Activated naive CD8-positive, alpha-beta T cell treated with anti-CD3 and anti-CD28 coated beads, Interleukin-2, amount 10 ng/mL, durations not matched to agents 7 days and 5 days (primary cell): ENCODE measurements at places on chromosomes 1 and 21.

- DNase-seq: no peak
Measured at GRCh38 chr1:56645677-56646305, 677 bp downstream of the PRKAA2 start.

DNA sequence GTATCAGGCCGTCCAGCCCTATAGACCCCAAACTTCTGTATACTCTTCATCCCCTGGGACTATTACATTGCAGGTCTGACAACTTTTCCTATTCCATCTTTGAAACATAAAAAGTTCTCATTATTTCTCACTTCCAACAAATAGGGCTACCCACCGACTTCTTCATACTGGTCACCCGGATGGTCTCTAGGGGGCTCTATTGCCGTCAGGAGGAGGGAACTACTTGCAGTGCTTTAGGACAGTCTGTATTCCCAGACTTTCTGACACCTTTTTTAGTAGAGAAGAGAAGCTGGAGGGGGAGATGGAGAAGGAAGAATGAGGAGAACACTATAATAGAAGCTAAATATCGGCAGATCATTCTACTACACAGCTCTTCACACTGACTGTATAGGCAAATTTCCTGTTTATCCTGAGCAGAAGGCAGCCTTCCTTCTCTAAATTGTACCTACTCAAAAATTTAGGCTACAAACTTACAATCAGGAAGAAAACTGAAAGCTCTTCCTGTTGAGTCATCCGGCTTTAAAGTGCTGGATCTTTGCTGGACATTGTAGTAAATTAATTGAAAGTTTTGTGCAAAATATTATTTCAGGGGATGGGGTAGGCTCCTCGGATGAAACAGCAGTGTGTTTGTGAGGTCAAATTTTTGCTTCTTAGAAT, 54.6 kb downstream of the CDC7 start:
- no peak for DNase-seq

- no peak for DNase-seq
Measured at GRCh38 chr1:81351864-81352263, 448.9 kb upstream of the ADGRL2 start.

- DNase-seq: no peak
Measured at GRCh38 chr1:201377611-201378092, at the start of gene TNNT2. TNNT2 (minus strand) TSS chr1:201377680; CDS start chr1:201373254, 4,426 bp downstream.

- DNase-seq: no peak
Measured at GRCh38 chr1:218462587-218462986, 117.5 kb downstream of the TGFB2 start.

GRCh38 chr1:173266841-173267240, 59.7 kb upstream of the TNFSF4 start:
- DNase-seq: no peak

GRCh38 chr1:75922698-75923097, 9.5 kb downstream of the ASB17 start:
- no peak for DNase-seq

- DNase-seq: no peak
Measured at GRCh38 chr1:173448945-173449344, 28.2 kb upstream of the PRDX6 start.

GRCh38 chr1:30809514-30810263, 52.1 kb upstream of the LAPTM5 start:
- DNase-seq: no peak

DNA sequence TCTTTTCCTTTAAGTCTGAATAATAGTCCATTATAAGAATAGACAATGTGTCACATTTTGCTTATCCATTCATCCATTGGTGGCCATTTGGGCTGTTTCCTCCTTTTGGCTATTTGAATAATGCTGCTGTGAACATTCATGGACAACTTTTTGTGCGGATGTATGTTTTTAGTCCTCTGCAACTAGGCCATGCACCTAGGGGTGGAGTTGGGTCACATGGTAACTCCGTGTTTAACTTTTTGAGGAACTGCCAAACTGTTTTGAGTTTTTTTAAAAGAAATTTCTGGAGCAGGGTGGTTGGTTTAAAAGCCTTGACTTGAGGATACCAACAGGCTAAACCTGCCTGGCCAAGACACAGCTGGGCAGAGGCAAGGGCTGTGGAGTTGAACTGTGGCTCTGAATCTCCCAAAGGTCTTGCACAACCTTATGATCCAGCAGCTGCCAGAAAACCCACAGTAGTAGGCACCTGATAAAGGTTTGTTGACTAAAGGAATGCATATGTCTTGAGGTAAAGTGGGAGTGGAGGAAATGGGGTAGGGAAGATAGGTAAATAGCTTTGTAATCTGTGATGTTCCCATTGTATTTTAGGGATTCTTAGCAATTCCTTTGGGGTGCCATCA, 5.6 kb upstream of the RPTN start:
- no peak for DNase-seq

DNA sequence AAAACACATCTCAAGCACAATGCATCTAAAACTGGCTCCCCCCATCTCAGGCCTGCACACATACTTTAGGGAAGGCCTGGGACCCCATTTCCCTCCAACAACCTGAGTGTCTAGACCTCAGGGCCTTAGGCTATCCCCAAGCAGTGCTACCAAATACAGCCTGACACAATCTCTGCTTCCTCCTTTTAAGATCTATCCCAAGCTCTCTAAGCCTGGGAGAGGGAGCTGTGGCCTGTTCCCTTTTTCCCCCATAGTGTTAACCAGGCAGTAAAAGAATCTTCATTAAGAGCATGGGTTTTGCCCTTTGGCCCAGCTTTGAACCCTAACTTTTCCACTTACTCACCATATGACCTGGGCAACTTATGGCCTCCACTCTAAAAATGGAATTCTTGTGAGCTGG, 10.8 kb upstream of the COL8A2 start:
- no peak for DNase-seq

GRCh38 chr1:86000601-86001000, 156.0 kb downstream of the COL24A1 start:
- DNase-seq: no peak

GRCh38 chr1:113951719-113952118, 22.6 kb downstream of the HIPK1 start:
- DNase-seq: no peak

- peak; percentile 56 for DNase-seq
Measured at GRCh38 chr1:23524716-23525401, 6.2 kb downstream of the E2F2 start.

DNA sequence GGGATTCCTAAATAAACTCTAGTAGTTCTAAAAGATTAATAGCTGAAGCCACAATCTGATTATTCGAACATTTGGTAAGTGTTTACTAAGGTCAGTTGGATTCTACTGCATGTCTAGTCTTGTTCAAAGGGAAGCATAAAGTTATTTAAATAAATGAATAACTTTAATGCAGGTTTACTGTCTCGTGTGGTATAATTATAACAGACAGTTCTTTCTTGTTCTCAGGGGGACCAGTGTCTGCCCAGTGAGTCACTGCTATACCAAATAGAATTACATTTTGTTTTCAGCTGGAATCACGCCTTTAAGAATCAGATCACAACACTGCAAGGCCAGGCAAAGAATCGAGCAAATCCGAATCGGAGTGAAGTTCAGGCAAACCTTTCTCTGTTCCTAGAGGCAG, 45.1 kb downstream of the SMG7 start:
- no peak for DNase-seq

DNA sequence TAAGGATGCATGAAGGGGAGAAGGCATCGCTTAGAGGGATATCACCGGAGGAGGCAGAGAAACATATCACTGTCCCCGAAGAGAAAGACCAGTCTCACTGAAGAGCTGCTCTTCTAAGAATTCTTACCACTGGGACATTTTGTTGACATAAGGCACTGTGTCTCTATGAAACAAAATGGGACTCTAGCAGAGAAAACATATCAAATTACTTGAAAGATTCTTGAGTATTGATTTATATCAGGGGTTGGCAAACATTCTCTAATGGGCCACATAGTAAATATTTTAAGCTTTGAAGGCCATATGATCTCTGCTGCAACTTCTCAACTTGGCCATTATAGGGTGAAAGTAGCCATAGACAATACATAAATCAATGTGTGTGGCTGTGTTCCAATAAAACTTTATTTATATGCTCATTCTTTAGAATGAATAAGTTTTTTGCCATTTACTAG, 41.0 kb upstream of the GREM2 start:
- no peak for DNase-seq

DNA sequence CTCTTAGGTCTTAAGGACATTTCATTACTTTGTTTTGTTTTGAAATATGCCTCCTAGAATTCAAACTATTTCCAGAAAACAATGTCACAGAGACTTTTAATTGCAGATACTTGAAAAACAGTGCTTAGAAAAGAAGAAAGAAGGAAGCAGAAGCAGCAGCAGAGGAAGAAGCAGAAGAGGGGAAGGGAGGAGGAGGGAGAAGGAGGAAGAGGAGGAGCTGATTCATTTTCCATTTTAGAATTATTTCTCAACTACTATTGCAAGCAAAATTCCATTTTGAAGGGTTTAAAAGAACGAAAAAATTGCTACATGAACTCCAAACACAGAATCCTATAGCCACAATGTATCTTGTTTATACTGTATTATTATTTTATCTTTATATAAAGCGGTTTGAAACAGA, 13.9 kb downstream of the RC3H1 start:
- DNase-seq: no peak

DNA sequence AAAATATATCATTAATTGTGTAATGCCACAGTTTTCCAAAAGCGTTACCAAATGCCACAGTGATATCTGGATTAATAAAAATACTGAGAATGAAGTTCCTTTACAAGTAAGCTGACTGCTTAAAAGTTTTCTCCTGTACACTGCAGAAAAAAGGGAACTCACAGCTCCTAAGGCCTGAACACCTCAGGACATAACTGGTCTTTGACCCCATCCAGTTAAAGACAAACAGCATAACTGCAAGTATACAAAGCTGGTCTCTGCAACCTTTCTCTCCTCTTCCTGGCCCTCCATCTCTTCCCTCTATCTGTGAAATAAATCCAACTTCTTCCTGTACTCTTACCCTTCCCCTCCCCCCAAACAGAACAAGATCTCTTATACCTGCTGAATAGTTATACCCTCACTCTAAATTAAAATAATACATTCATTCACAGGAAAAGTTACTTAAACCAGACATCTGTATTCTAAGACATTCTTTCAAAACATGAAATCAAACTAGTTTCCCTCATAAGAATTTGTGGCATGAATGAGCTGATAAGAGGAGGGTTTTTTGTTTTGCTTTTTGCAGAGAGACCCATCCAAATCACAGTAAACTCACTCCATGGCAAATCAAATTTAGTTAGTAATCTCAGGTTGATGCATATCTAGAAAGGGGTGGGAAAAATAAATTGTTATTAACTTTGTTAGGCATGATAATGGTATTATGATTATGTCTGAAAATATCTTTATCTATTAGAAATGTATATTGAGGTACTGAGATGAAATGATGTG, 2.9 kb downstream of the DIPK1A start:
- DNase-seq: no peak

GRCh38 chr21:10539956-10540355, 18.6 kb downstream of the TPTE start:
- no peak for DNase-seq

GRCh38 chr1:180365039-180365438, 135.0 kb downstream of the LHX4 start:
- no peak for DNase-seq

DNA sequence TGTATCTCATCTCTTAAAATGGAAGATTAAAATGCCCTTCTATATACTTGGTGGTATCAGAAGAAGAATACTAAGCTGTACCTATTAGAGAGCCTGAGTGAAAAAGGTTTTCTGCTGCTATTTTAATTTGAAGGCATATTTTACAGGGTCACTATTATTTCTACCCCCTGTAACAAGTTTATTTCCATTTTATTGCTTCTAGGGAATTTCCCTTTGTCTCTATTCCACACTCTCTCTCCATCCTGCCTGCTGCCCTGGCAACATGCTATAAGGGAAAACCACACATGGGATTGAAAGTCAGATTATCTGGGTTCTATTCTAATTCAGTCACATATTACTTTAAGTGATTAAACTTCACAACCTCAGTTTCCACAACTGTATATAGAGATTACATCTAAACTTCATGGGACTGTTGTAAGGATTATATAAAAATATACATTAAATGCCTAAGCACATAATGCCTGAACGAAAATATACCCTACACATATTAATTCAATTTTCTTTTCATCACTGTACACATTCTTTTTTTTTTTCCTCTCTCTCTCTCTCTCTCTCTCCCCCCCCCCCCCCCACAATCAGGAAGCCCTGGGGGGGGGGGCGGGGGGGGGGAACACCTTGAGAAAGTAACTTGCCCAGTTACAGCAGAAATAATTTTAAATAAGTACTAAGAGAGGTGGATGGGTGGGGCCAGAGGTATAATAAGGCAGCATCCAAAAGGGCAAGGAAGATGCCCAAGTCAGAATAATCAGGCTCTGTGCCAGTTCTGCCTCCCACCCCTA, 51.5 kb downstream of the LUZP1 start:
- DNase-seq: no peak
